NCI-H2029 treated with DMSO at 0.1 percent for 48 hours (cell line): ENCODE measurements at places on chromosomes 11 and 22.
A peak's percentile ranks its signal among the peaks of the same experiment; 100 is the strongest.

DNA sequence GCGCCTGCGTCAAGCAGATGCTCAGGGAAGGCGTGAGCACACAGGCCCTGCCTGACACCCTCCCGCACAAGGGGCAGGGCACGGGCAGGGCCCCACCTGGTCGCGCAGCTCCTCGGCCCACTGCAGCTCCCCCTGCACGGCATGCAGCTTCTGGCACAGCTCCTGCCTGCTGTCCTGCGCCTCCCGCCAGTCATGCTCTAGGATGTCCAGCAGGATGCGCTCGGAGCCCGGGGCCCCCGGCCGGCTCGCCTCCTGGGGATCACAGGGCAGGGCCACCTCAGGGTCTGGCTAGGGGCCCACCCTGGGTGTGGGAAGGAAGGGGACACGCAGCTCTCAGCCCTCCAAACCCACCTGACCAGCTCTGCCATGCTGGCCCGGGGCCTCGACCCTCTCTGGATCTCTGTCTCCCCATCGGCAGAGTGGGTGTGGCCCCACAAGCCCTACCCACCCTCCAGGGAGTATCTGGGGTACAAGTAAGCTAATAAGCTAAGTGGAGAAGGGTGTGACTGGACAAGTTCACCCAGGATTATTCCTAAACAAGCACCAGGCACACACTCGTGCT lies 10.7 kb downstream of the CARD10 start:
- no peak for DNase-seq

GRCh38 chr22:43789452-43789851 lies 22.7 kb downstream of the EFCAB6 start:
- no peak for DNase-seq

DNA sequence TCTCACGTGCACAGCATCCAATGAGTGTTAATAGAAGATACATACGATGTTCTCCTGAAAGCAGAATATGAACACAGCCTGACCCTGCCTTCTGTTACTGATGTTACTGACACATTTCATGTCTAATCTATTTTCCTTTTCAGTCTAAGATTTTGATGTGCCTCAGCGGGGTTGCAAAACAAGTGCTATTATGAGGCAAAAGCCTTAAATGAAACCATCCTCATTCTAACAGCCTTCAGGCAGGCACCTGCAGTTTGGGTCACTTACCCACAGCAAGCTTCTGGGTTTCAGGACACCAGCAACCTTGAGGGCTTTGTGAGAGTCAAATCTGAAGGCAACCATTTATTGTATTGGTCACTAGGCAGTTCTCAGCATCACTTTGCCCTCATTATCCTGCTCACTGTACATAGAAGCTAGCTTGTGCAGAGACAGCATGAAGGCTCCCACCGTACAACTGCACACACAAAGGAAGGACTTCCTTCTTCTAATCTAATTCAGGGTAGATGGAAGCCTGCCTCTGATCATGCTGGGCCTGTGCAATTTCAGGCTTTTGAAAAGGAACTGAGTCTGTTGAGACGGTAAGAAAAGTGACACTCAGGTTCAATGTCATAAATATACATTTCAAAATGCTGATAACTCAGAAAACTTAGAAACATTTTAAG lies 183.2 kb upstream of the PITPNB start:
- no peak for DNase-seq

GRCh38 chr11:83835423-83835822 lies 549.3 kb upstream of the CCDC90B start:
- no peak for DNase-seq

GRCh38 chr11:81874635-81875034 lies 859.0 kb downstream of the FAM181B start:
- no peak for DNase-seq

DNA sequence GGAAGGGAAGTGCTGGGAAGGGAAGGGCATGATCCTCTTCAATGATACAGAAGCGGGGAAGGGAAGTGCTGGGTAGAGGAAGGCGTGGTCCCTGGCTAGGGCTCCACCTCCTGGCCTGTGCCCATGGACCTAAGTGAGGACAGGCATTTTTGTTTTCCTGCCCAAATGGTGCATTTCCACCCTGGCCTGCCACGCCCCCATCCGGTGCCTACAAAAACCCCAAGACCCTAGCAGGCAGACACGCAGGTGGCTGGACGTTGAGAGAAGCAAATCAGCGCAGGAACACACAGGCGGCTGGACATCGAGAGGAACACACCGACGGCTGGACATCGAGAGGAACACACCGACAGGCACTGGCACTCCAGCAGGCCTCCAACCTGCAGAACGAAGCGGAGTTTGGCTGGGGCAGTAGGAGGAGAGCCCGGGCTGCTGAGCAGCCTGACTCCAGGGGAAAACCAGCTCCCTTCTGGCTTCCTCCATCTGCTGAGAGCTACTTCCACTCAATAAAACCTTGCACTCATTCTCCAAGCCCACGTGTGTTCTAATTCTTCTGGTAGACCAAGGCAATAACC lies 628.3 kb downstream of the BUD13 start:
- no peak for DNase-seq

DNA sequence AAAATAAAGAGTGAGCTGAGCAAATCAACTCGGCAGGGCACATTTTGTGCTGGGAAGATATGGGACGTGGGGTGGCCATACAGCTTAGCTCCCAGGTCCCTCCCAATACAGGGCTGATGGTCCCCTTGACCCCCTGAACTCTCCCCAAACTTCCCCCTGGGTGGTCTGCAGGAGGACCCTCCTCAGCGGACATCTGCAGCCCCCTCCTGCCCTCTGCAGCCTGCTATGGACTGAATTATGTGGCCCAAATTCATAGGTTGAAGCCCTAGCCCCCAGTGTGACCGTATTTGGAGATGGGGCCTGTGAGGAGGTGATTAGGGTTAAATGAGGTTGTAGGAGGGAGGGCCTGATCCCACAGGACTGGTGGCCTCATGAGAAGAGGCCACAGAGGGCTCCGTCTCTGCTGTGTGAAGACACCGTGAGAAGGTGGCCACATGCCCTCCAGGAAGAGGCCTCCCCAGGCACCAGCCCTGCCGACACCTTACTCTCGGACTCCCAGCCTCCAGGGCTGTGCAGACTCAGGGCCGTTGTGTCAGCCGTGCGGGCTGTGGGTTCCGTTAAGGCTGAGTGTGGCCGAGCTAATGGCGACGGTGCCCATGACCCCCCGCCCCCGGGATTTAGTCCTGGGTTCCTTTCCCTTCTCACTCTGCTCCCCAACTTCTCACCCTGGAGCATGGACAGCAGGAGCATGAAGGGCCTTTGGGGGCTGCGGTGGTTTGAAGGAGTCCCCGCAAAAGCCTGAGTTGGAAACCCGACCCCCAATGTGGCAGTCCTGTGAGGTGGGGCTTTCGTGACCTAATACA lies 1042.8 kb downstream of the BRD1 start:
- DNase-seq, result no peak

DNA sequence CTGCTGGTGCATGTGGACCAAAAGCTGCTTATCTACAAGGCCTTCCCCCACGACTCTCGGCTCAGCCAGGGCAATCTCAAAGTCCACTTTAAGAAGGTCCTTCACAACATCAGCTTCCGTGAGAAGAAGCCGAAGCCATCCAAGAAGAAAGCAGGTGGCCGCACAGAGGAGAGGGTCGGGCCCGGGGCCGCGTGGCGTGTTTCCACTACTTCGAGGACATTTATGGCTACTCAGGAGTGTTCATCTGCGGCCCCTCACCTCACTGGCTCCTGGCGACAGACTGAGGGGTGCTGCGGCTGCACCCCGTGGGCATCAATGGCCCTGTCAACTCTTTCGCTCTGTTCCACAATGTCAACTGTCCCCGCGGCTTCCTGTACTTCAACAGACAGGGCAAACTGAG lies 16.2 kb upstream of the SLC5A4 start:
- DNase-seq, result no peak

DNA sequence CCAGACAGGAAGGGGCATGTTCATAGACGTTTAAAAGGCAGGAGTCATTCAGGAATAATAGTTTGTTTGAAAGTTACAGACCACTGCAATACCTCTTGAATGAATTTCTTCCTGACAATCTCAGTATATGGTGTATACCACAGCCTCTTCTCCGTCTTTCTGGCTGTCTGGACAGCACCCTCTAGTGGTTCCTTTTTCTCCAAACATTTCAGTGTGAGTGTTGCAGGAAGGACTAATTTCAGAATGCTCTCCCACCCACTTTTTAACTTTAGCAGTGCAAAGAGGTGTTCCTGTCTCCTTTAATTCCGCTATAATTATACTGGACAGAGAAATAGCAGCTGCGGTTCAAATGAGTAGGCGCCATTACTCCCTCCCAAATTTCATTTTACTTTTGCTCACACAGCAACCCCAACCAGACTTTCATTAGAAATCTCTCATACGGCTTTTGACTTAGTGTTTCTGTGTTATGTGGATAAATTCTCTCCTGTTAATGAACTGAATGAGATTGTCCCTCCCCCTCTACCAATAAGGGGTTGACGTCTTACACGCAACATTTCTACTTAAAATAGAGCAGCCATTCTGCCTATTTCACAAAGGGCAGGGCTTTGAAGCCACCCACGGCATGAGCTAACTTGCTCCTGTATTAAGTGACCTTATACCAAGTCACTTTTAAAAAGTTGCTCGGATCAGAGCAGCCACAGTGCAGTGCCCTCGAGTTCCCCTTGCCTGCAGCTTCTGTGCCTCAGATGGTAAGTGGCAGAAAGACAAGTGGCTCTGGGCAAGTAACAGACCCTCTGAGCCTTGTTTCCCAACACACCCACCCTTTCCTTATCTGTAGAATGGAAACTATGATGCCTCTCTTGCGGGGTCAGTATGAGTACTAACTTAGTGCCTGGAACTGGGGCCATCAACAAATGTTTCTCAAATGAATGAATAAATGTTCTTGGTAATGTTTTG lies 368.6 kb downstream of the OPCML start:
- peak; percentile 2 for DNase-seq

- DNase-seq, result no peak
Observed at GRCh38 chr22:38973289-38974169, 8.6 kb upstream of the APOBEC3B start.

DNA sequence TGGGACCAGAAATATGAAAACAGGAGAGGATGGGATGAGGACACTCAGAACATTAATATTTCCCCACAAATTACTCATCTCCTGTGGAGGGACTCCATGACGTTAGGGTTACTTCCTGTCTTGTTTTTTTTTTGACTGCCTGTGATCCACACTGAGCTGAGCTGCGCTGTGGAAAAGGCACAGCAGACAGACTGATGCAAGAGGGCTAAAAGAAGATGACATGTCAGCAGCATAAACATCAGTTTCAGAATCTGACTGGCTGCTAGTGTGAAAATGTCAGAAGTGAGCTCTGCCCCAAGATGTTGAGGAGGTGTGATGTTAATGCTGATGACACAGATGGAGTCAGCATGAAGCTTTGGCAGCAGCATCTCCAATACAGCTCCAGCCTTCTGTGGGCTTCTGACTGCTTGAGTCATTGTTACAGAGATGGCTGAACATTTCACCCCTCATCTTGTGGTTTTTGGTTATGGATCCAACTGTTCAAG lies 286.8 kb downstream of the BLID start:
- no peak for DNase-seq

DNA sequence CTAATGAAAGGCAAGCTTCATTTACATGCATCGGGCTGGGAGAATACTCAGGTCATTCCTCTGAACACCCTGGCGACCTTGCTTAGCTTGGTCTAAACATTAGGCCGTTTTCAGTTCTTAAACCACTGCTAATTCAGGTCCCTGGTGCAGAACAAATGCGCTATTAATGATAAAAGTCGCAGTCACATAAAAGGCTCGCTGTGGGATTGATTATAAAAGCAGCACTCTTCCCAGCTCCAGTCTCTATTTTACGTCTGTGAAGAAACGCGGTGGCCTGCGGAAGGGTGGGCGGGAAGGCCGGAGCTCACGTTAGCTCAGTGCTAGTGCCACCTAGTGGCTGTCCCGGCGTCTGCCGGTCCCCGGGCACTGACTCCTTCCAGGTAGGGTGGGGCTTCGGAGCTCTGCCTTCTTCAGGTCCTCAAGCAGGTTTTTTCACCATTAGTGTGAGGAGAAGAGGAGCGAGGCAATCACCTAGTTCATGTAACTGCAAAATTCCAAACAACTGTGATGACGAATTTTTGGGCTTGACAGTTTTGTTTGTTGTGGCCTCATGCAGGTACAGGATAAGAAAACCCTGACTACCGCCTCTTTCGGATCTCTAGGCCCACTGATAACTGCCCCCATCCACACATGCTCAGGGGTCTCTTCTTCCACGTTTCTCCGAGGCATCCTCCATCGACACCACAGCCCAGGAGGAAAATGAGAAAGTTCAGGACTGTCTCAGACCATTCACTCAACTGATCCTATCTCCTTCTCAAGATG lies 66.5 kb upstream of the CLMP start:
- DNase-seq, result peak; percentile 81

- DNase-seq, result no peak
Observed at GRCh38 chr11:64178203-64178602, 7.8 kb upstream of the STIP1 start.
